ENCODE measurements at places on chromosomes 6 and 20.

- no peak for DNase-seq
Observed at GRCh38 chr20:51091406-51092195, 68.7 kb upstream of the KCNG1 start.

DNA sequence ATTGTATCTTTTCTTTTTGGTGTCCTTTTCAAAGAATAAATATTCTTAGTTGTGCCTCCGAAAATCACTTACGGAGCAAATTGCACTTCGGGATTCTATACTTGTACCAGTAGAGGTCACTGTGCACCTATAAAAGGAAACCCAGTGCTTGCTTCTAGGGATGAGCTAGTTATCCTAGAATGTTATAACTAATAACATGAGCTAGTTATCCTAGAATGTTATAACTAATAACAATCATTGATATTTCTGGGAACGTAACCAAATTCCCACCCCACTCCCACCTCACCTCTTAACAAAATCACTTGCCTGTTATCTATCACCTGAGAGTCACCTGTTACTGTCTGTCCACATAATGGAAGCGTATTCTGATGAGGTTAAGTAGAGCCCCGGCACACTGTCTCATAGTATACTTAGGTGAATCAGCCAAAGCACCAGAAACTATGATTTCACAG lies 126.9 kb upstream of the TIAM2 start:
- no peak for DNase-seq

DNA sequence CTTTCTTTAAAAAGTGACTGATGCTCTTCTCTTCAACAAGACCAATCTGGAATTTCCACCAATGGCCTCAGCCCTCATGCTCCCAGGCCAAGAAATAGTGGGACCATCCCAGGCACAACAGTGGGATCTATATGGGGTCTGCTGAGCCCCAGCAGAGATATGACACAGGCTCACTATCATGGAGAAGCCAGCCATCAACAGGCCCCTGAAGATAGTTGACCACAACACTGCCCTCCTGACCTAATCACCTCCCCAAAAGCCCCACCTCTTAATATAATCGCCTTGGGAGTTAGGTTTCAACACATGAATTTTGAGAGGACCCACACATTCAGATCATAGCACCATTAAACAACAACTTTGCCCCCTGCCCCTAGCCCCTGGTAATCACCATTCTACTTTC lies 16.8 kb upstream of the MCM3 start:
- DNase-seq = no peak

- no peak for DNase-seq
Observed at GRCh38 chr20:57385940-57386339, 5.3 kb upstream of the RBM38 start.

GRCh38 chr20:41783423-41784208 lies 165.4 kb upstream of the CHD6 start:
- DNase-seq = no peak

GRCh38 chr6:101595276-101595675 lies 201.8 kb downstream of the GRIK2 start:
- no peak for DNase-seq

GRCh38 chr20:54174457-54175175 lies 830 bp upstream of the CYP24A1 start:
- no peak for DNase-seq

- DNase-seq = no peak
Observed at GRCh38 chr20:58576603-58576970, 61.4 kb upstream of the APCDD1L start.

All from activated naive CD4-positive, alpha-beta T cell (primary cell).